ENCODE measurements at places on chromosomes 5 and 9. TPM values are rescaled to one million over a fixed set of nuclear protein-coding genes. Genes with fewer than 3 reads are reported as not detected.
A peak's percentile ranks its signal among the peaks of the same experiment; 100 is the strongest.

GRCh38 chr5:146060221-146060585, 45.2 kb downstream of the PLAC8L1 start:
- H3K4me1 ChIP-seq: no peaks in the 10 kb centered on the region
- DNase-seq: no peak
- no peak overlapping the region for H3K27ac ChIP-seq
- H3K27me3 ChIP-seq: no peaks in the 10 kb centered on the region
- H3K36me3 ChIP-seq: peaks cover 58% of the 10 kb centered on the region
- no peak overlapping the region for H3K4me3 ChIP-seq

- H3K27me3 ChIP-seq: no peaks in the 10 kb centered on the region
- no peaks in the 10 kb centered on the region for H3K4me1 ChIP-seq
- H3K36me3 ChIP-seq: no peaks in the 10 kb centered on the region
These were observed 405.4 kb upstream of the ACTBL2 start for GRCh38 chr5:57887851-57888621.

DNA sequence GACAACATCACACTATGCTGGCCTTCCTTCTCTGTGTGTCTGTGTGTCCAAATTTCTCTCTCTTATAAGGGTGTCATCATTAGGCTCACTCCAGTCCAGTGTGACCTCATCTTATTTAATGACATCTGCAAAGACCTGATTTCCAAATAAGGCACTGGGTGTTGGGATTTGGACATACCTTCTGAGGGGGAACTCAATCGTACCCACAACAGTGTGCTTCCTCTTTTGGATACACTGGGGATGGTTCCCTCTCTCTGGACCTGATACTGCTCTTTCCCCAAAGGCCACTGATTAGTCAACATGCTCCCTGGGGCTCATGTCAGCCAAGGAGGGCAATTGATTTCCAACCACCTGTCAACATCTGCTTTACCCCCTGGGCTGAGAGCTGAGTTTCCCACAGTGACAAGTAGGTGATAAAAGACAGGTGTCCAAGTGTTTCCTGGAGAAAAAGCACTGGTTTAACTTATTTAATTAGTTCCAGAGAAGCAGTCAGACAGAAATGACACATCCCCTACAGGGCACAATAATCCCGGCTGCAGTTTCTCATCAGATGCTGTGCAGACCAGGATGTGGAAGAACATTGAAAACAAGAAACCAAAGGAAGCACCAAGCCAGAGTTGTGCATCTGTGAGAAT, 17.8 kb upstream of the CEP72 start:
- no peak overlapping the region for H3K4me3 ChIP-seq
- H3K27me3 ChIP-seq: no peaks in the 10 kb centered on the region

GRCh38 chr5:14591548-14591947, 10.0 kb downstream of the OTULINL start:
- no peaks in the 10 kb centered on the region for H3K4me1 ChIP-seq
- no peak for DNase-seq
- H3K27ac ChIP-seq: no peak overlapping the region
- H3K36me3 ChIP-seq: no peaks in the 10 kb centered on the region
- H3K4me3 ChIP-seq: no peak overlapping the region

- no peaks in the 10 kb centered on the region for H3K4me1 ChIP-seq
- H3K27ac ChIP-seq: no peak overlapping the region
- no peaks in the 10 kb centered on the region for H3K27me3 ChIP-seq
- no peak overlapping the region for H3K4me3 ChIP-seq
These were observed 36.8 kb downstream of the UGT3A2 start for GRCh38 chr5:36029914-36030313.

GRCh38 chr9:127816362-127816725, 13.7 kb downstream of the FPGS start:
- no peaks in the 10 kb centered on the region for H3K4me1 ChIP-seq
- no peak overlapping the region for H3K4me3 ChIP-seq
- DNase-seq: no peak
- H3K36me3 ChIP-seq: peaks cover 94% of the 10 kb centered on the region

GRCh38 chr5:74028406-74028805, 402.4 kb downstream of the ARHGEF28 start:
- no peaks in the 10 kb centered on the region for H3K27me3 ChIP-seq
- no peak for DNase-seq
- H3K27ac ChIP-seq: no peak overlapping the region
- H3K36me3 ChIP-seq: no peaks in the 10 kb centered on the region
- no peak overlapping the region for H3K4me3 ChIP-seq
- H3K4me1 ChIP-seq: no peaks in the 10 kb centered on the region

DNA sequence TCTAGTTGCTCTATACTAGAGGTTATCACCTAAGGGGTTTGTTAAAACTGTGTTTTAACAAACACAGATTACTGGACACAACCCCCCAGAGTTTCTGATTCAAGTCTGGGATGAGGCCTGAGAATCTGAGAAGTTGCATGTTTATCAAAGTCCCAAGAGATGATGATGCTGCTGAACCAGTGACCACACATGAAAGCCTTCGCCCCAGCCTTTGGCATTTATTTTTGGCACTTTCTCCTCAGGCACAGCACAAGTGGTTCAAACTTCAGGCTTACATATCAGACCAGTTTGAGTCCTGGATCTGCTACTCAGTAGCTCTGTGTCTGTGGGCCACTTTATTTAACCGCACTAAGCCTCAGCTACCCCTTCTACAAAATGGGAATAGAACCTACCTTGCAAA, 407.2 kb upstream of the PIK3R1 start:
- DNase-seq: no peak
- H3K4me1 ChIP-seq: no peaks in the 10 kb centered on the region
- no peak overlapping the region for H3K27ac ChIP-seq
- H3K27me3 ChIP-seq: no peaks in the 10 kb centered on the region

DNA sequence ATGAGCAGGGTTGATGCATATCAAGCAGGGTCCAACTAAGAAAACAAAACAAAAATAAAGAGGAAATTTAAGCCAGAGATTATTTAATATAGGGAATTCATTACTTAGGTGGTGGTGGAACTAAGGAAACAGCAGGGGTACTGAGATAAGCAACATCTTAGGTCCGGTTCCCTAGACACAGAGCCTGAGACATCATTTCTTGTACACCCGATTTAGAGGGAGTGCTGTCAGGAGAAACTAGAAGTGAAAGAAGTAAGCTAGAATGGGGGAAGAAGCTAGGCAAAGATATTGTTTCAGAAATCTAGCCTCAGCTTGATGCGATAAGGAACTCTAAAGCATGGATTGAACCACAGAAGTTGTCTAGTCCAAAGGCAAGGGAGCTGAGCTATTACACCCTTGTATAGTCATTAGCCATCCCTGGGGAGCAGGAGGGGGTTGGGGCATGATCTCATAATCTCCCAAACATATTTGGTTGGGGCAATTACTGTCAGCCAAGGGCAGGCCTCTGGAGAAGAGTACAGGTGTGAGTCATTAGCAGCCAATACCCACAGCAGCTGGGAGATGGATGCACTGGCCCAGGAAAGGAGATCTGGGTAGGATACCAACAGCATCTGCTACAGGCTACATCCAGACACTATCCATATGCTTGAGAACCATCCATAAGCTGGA, 194.5 kb downstream of the ARL15 start:
- H3K4me1 ChIP-seq: no peaks in the 10 kb centered on the region
- DNase-seq: no peak
- H3K27ac ChIP-seq: no peak overlapping the region

GRCh38 chr9:78630966-78631365, 334.0 kb downstream of the PSAT1 start:
- no peak overlapping the region for H3K4me3 ChIP-seq
- no peaks in the 10 kb centered on the region for H3K27me3 ChIP-seq

DNA sequence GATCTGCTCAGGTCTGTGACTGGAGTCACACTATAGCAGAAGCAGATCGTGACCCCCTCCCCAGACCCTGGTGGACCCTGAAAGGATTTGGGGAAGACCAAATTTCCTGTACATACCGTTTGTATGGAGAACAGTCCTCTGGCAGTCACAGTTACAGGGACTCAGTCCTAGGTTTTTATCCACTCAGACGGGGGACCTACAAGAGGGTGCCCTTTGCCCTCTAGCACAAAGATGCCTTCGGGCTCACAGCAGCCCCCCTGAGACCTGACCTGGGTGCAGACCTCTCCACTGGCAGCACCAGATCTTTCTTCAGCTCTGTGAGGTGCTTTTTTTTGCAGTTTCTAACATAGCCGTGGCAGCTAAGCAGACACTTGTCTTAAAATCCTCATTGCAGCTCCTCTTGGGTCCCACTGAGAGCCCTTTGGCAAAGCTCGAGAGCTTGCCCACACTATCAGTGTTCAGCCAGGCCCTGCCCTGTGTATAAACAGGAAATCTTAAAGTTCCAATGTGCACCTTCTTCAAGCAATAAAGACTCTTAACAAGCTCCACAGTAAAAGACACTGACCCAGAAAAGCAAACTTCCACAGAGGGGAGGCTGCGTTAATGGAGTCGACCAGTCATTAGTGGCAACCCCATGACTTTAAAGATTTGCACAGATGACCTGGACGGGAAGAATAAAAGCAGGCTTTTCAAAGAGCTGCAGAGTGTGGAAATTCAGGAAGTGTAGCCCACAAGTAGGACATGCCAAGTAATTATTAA, 71.8 kb upstream of the LHFPL2 start:
- H3K27me3 ChIP-seq: no peaks in the 10 kb centered on the region
- H3K4me1 ChIP-seq: peaks cover 11% of the 10 kb centered on the region
- H3K27ac ChIP-seq: no peak overlapping the region
- H3K4me3 ChIP-seq: no peak overlapping the region
- no peaks in the 10 kb centered on the region for H3K36me3 ChIP-seq

DNA sequence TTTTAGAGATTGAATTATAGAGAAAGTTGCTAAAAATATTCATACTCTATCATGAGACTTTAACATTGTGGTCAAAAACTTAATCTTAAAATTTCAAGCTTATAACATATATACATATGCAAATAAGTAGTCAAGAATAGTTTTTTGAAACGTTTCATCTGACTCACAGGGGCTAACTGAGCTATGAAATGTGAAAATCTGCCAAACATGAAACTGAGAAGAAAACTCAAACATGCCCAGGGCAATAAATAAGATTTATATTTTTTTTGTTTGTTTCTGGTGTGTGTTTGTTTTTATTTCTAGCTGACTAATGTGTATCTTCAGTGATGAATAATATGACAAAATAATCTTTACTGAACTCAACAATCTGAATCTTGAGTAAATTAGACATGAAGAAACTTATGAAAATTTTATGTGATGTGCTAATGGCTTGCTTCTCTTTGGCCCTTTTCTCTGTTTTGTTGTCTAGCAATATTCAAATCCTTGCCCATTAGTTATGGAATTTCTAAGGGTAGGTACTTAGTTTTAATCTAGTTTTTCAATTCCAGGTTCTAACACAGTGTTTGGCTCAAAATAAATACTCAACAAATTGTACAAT, 99.9 kb downstream of the FAM174A start:
- no peak overlapping the region for H3K4me3 ChIP-seq
- H3K27me3 ChIP-seq: no peaks in the 10 kb centered on the region
- no peaks in the 10 kb centered on the region for H3K4me1 ChIP-seq
- H3K27ac ChIP-seq: no peak overlapping the region
- DNase-seq: no peak

GRCh38 chr5:137122558-137122957, 376.6 kb downstream of the SPOCK1 start:
- H3K36me3 ChIP-seq: no peaks in the 10 kb centered on the region
- no peak overlapping the region for H3K27ac ChIP-seq
- DNase-seq: no peak
- H3K4me3 ChIP-seq: no peak overlapping the region
- H3K27me3 ChIP-seq: no peaks in the 10 kb centered on the region

GRCh38 chr9:18610956-18611355, 137.0 kb downstream of the ADAMTSL1 start:
- H3K27me3 ChIP-seq: no peaks in the 10 kb centered on the region
- H3K36me3 ChIP-seq: no peaks in the 10 kb centered on the region
- DNase-seq: no peak
- H3K4me1 ChIP-seq: no peaks in the 10 kb centered on the region
- no peak overlapping the region for H3K4me3 ChIP-seq
- no peak overlapping the region for H3K27ac ChIP-seq

DNA sequence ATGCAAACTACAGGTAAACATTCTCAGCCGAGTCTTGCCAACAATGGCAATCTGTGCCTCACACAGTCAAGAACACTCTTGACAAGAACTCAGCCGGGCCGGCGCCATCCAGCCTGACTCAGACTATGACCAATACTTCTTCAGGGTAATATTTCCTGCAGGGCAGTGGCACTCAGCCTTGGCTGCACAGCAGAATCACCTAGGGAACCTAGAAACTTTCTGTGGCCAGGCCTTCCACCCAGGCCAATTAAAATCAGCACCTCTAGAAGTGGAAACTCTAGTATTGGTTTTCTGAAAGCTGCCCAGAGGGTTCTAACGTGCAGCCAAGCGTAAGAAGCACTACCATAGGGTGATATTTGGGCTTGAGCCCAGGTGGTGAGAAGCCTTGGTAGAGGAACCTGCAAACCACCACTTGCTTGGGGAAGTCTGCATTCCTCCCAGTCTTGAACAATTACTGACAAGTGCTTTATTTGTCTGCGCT, 120.6 kb downstream of the TTLL11 start:
- no peak overlapping the region for H3K4me3 ChIP-seq
- H3K36me3 ChIP-seq: no peaks in the 10 kb centered on the region
- H3K27ac ChIP-seq: peak overlapping the region; percentile 59
- H3K27me3 ChIP-seq: no peaks in the 10 kb centered on the region
- DNase-seq: peak; percentile 39
- H3K4me1 ChIP-seq: peaks cover 6% of the 10 kb centered on the region

GRCh38 chr9:99340281-99340680, 118.2 kb downstream of the SEC61B start:
- no peak for DNase-seq
- H3K36me3 ChIP-seq: no peaks in the 10 kb centered on the region
- H3K4me3 ChIP-seq: no peak overlapping the region
- H3K4me1 ChIP-seq: no peaks in the 10 kb centered on the region

- DNase-seq: no peak
- no peak overlapping the region for H3K27ac ChIP-seq
- H3K27me3 ChIP-seq: no peaks in the 10 kb centered on the region
- H3K4me1 ChIP-seq: no peaks in the 10 kb centered on the region
- no peaks in the 10 kb centered on the region for H3K36me3 ChIP-seq
These were observed 24.8 kb upstream of the ERAP2 start for GRCh38 chr5:96851312-96852062.

DNA sequence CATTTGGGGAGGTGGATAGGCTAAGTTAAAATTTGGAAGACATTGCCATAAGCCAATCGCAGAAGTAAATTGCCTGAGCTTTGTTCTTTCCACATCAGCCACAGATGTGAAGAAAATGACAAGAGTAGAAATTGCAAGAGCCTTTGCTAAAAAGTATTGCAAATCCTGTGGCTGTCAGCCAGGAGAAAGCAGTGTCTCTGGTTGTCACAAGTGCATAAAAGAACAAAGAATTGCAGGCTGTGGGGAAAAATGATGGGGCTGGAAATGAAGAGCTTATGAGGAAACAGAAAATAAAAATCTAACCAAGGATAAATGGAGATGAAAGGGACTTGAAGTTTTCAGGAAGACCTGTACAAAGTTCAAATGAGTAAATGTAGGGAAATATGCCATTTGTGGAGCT, 344.8 kb downstream of the CSNK1G3 start:
- no peak overlapping the region for H3K27ac ChIP-seq
- no peaks in the 10 kb centered on the region for H3K27me3 ChIP-seq
- no peak for DNase-seq
- H3K4me3 ChIP-seq: no peak overlapping the region

The SLC6A7 gene
- not detected for total RNA-seq

The PCDHA13 gene
- not detected for total RNA-seq

The SLC22A4 gene
- total RNA-seq: not detected

The FSTL4 gene
- not detected for total RNA-seq

The ROPN1L gene
- not detected for total RNA-seq

The PCDHB3 gene
- not detected for total RNA-seq

All from stomach (tissue), 19 donors.